ENCODE measurements at places on chromosomes 12 and 14.

DNA sequence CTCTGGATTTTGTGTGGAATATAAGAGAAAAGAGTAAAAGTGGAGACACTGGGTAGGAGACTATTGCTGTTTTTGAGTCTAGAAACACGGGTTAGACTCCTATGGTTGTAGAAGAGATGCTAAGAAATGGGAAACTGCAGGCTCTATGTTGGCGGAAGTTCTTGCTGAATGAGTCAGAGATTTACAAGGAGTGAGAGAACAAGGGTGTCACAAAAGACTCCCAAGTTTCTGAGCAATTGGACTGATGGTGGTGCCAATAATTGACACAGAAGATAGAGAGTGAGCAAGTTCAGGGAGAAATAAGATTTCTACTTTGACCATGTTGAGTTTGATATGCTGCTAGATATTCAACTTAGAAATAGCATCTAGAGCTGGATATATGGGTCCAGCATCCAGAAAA lies 2.6 kb upstream of the PRKD1 start:
- no peak for DNase-seq

DNA sequence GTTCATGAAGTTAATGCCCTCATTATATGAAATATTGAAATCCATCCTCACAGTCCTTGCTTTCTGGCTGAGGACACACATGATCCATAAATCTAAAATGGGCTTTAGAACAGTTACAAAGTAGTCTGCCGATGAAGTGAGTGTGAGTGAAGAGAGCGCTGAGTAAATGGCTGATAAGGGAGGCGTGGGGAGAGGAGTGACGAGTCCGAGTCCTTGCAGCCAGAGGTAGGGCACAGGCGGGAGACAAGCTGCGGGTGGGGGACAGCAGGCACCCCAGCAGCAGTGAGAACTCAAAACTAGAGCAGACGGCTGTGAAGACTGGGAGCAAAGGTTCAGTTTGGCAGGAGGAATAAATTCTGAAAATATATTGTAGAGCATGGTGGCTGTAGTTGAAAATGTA lies 140.1 kb upstream of the ATP2B1 start:
- no peak for DNase-seq

DNA sequence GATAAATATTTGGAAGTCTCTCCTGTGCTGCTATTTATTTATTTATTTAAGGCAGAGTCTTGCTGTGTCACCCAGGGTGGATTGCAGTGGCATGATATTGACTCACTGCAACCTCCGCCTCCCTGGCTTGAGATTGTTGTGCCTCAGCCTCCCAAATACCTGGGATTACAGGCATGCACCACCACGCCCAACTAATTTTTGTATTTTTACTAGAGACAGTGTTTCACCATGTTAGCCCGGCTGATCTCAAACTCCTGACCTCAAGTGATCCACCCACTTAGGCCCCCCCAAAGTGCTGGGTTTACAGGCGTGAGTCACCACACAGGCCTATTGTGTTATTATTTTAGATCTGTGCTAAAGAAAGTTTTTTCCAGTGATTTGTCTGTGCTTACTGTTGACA lies 225.2 kb downstream of the CCER1 start:
- no peak for DNase-seq

- peak; percentile 19 for DNase-seq
Observed at GRCh38 chr14:54182419-54183045, 214.3 kb upstream of the CDKN3 start.

DNA sequence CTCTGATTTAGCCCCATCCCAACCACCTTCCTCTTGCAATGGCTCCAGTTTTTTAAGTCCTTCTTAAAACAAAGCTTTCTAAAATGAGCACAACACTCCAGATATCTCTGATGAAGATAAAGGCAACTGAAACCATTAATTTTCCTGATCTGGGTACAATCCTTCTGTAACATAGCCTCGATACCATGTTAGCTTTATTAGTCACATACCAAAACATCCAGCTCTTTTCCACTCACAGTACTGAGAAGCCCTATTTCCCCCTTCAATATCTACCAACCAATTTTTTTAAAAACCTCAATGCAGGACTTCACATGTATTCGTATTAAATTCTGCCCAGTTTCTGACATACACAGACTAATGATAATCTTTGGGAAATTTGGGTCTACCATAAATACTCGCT lies 105.9 kb downstream of the MED13L start:
- DNase-seq: peak; percentile 9

DNA sequence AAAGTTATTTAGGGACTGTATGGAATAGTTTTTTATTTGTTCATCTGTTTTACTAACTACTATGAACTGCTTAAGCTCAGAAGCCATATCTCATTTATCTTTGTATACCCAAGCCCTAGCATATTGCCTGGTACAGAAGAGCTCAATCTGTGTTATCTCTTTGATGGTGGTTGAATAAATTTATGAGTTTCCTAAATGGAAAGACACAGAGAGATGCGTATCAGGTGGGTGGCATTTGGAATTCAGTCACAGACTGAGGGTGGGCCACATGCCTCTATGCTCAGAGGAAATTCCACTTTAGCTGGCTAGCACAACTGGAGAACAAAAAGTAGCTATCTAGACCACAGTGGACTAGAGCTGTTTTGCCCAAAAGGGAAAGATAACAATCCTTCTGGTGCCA lies 145.5 kb downstream of the SLC6A15 start:
- DNase-seq: no peak

DNA sequence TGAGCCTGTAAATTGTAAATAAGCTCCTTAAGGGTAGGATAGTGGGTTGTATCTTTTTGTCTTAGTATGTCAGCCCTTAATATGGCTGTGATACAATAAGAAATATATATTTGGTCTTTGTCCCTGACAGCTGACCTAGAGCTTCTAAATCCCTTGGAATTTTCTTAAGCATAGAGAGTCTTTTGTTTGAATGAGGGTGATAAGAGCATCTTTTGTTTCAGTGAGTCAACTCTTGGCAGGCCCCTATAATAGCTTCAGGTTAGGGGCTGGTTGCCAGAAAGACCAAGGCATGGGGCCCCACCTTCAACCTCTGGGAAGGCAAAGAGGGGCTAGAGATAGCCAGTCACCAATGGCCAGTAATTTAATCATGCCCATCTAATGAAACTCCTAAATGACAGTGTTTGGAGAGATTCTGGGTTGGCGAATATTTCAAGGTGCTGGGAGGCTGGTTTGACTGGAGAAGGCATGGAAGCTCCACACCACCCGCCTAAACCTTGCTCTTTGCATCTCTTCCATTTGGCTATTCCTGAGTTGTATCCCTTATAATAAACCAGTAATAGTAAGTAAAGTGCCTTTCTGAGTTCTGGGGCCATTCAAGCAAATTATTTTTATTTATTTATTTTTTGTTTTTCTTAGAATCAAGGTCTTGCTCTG lies 10.5 kb downstream of the PALS1 start:
- no peak for DNase-seq

- no peak for DNase-seq
Observed at GRCh38 chr14:55350461-55350860, 61.2 kb downstream of the ATG14 start.

DNA sequence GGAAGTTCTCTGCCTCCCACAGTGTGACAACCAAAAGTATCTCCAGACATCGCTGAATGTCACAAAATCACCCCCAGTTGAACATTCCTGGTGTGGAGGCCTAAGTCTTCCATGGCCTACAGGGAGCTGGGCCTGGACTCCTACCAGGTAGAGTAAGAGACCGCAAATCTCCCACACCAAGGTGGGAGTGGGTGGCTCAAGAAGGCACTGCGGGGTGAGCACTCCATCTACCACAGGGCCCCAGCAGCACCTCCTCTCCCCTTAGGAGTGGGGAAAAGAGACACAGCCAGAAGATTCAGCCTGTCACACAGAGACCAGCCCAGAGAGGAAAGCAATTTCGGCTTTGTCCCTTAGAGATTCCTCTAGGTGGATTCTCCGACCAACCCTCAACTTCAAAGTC lies 25.5 kb downstream of the LRTM2 start:
- no peak for DNase-seq

DNA sequence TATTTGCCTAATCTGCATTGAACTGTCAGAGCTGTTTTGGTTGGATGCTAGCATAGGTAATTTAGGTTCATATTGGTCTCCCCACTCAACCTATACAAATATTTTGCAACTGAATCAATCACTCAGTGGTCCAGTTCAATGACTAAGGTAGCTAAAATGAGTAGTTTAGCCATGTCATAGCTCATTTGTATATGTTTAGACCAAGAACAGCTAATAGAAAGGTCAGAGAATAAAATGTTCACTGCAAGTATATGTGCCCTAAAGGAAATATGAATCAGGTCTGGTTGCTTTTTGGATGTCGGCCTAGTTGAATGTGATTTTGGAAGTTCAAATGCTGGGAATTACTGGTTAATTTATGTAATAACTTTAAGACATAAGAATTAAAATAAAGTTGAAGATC lies 883.9 kb downstream of the LRFN5 start:
- no peak for DNase-seq

DNA sequence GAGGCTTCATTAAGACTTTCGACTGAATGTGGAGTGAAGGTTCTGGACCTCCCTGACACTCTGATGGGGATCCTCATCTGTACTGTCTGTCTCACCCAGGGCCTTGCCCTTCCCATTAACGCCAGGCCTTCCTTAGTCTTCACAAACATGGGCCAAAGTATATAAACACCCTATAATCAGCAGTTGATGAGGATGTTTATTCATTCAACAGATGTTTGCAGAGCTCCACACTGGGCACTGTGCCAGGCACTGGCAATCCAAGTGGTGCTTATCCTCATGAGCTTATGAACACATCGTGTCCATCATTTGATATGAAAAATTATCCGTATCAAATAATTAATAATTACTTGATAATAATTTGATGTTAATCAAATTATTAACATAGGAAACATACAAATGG lies 454.4 kb downstream of the FUT8 start:
- DNase-seq: no peak

- peak; percentile 94 for DNase-seq
Observed at GRCh38 chr14:65411656-65412031, 886 bp upstream of the FUT8 start.

GRCh38 chr14:92914087-92914656 lies 8.8 kb upstream of the CHGA start:
- DNase-seq: no peak

DNA sequence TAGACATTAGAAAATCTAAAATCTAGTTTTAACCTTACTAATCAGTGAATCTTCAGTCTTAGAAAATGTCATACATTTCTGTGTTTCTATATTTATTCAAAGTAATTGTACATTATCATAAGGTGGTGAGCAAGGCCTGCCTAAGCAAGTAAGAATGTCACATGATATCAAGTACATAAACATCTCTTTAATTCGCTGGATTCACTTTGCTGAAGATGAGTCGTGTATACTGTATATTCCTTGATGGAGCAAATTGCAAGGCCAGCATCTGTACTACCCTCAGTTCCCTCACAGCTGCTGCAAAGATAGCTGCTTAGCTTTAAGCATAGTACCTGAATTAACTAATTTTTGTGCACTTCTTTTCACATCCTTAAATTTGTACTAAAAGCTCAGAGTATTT lies 8.5 kb upstream of the AK7 start:
- no peak for DNase-seq

GRCh38 chr12:105324704-105325103 lies 5.8 kb upstream of the C12orf75 start:
- no peak for DNase-seq

DNA sequence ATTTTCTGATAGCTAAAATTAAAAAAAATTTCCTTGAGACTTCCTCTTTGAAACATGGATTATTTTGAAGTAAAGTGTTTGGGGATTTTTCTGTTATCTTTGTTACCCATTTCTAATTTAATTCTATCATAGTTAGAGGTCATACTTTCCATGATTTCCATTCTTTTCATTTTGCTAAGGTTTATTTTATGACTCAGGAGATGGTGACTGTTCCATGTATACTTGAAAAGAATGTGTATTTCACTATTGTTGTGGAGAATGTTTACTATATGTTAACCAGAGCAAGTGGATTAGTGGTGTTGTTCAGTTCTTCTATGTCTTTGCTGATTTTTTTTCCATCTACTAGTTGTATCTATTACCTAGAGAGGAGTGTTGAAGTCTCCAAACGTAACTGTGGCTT lies 250.5 kb upstream of the PELI2 start:
- no peak for DNase-seq

DNA sequence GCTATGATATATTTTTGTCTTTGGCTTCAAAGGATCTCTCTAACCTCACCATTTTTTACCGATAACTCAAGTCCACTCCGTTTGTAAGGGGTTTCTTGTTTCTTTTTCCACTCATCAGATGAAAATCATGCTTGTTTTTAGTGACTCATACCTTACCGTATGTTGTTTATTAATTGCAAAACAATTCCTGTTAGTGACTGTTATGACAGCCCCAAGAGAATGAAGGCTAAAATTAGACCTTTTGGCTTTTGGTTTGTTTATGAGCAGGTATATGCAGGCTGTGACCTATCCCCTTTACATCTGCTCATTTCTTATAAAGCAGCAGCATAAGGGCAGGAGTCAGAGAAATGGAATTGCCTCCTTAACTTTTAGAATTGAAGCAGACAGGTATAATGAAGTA lies 319.8 kb downstream of the CEP128 start:
- no peak for DNase-seq

DNA sequence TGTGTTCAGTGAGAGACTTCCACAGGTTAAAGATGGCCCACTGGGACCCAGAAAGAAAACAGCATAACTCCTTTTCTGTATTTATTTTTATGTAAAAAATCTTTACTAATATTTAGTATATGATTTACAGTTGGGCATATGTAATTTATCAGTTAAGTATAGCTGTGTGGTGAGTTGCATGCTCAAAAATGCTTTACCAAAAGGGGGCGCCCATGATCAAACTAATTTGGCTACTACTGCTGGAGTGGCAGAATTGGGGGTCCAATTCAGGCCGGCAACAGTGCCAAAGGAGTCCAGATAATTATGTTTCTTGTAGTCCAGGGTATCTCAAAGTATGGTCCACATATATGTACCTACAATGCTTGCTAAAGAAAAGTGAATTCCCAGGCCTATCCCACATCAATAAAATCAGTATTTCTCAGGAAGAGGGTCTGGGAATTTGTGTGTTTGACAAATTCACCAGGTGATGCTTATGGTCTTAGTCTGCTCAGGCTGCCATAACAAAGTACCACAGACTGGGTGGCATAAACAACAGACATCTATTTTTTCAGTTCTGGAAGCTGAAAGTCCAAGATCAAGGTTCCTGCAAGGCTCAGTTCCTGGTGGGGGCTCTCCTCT lies 152.0 kb downstream of the KTN1 start:
- no peak for DNase-seq

- no peak for DNase-seq
Observed at GRCh38 chr12:42766754-42767153, 177.2 kb upstream of the PRICKLE1 start.

- no peak for DNase-seq
Observed at GRCh38 chr12:20039562-20039961, 328.8 kb upstream of the PDE3A start.

- DNase-seq: no peak
Observed at GRCh38 chr12:129701631-129702101, 202.2 kb downstream of the TMEM132D start.

- no peak for DNase-seq
Observed at GRCh38 chr12:14995583-14996425, 23.0 kb downstream of the PDE6H start.

- no peak for DNase-seq
Observed at GRCh38 chr12:119840582-119840981, 36.5 kb downstream of the CIT start.

Measured in hepatic stellate cell (primary cell).